ENCODE measurements at places on chromosomes 4 and X. TPM values are rescaled to one million over a fixed set of nuclear protein-coding genes. Genes with fewer than 3 reads are reported as not detected.

- DNase-seq: no peak
Observed at GRCh38 chr4:58739275-58739674, 1629.1 kb upstream of the IGFBP7 start.

DNA sequence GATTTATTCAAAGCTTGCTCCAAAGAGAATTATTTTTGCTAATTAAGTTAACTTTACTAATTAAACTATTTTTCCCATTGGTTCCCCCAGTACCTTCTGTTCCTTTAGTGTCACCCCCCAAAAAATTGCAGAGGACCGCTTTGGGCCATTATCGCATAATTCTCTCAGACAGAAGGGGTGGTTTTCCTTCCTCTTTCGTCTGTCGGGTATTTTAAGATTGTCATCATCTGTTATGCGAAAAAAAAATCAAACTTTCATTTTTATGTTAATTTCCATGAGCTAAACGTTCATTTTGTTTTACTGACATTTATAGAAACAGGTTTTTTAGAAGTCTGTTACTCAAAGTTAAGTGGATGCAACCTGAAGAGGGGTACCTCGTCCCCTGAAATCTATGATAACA, 76.2 kb upstream of the DDX3X start:
- DNase-seq: no peak

- no peak for DNase-seq
Observed at GRCh38 chr4:38055566-38055965, 95.4 kb downstream of the PTTG2 start.

DNA sequence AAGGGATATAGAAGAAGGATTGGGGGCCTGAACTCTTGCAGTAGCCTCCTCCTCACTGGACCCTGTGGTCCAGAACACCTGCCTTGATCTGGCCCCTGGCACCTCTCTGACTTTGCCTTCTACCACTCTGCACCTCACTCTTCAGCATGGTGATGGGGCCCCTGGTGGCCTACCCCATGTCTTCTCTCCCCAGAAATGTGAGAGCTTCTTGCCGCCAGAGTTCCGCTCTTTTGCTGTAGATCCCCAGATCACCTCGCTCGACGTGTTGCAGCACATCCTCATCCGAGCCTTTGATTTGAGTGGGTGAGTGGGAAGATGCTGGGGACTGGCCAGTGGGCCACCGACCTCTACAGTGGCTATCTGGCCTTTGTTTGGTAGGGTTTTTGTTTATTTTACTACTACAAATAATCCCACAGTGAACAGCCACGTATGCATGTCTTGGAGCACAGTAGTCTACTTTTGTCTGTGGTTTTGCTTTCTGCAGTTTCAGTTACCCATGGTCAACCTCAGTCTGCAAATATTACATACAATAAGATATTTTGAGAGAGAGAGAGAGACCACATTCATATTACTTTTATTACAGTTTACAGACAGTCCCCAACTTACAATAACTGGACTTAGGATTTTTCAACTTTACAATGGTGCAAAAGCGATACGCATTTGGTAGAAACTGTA, 1.8 kb downstream of the TBC1D25 start:
- DNase-seq: no peak

GPC3 gene
- not detected for total RNA-seq

Data from CD8-positive, alpha-beta T cell (primary cell).